ENCODE measurements at places on chromosomes 1 and 21. TPM values are rescaled to one million over a fixed set of nuclear protein-coding genes. Genes with fewer than 3 reads are reported as not detected.
A peak's percentile ranks its signal among the peaks of the same experiment; 100 is the strongest.

The DCST1 gene
- total RNA-seq: not detected

The PLA2G2C gene
- 0.14 TPM for total RNA-seq

The AMY1B gene
- total RNA-seq: not detected

The KCNJ15 gene
- 0.16 TPM for total RNA-seq

The RGSL1 gene
- total RNA-seq: not detected

The COL6A1 gene
- 580 TPM for total RNA-seq

The SH2D1B gene
- total RNA-seq: 0.82 TPM

The SCMH1 gene
- 33.9 TPM for total RNA-seq

The FMO2 gene
- total RNA-seq: 4.9 TPM

The COL24A1 gene
- total RNA-seq: 1.1 TPM

The AADACL4 gene
- not detected for total RNA-seq

The ADAM30 gene
- not detected for total RNA-seq

The OR6K3 gene
- total RNA-seq: not detected

The OR2T2 gene
- total RNA-seq: not detected

The PTGS2 gene
- total RNA-seq: 5.9 TPM

- no peak for DNase-seq
Measured at GRCh38 chr1:174892016-174892415, 107.7 kb upstream of the CACYBP start.

GRCh38 chr1:30229557-30229956 is 493.8 kb downstream of the MATN1 start:
- no peak for DNase-seq

DNA sequence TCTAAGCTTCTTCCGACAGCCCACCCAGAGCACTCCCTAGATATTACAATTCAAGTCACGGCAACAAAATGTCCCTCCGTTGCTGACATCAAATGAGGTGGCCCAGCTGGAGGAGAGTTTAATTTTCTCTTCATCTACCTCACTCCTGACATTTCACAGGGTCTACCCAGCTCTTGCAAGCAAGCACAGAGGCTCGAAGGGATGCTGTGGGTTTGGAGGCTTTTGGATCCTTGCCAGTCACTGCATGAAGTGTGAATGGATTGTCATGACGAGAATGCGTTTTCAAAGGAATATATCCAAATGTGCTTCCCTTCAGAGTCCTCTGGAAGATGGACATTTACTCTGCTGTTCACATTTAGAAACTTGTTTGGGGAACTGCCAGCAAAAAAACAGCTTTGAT is 33.5 kb downstream of the CAPN8 start:
- DNase-seq: no peak

DNA sequence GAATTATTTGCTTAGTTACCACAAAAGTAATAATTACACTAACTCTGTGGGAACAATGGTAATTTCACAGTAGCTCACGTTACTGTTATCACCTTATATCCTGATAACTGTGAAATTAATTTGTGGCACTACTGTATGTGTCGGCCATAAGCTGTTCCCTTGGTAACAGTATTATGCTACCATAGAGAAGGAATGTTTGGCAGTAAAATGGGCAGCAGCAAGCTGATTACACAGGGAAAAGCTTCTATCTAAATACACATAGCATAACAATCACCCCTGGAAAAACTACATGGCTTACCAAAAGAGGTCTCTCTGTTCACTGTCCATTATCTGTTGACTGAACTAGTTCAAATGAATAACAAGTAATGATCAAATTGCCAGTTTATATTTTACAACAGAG is 124.1 kb downstream of the DPYD start:
- no peak for DNase-seq

GRCh38 chr21:36429947-36430546 is 44.9 kb downstream of the CHAF1B start:
- DNase-seq: peak; percentile 43

- no peak for DNase-seq
Measured at GRCh38 chr1:204314171-204314892, 45.4 kb downstream of the PLEKHA6 start.

GRCh38 chr1:221363039-221363438 is 378.9 kb downstream of the DUSP10 start:
- DNase-seq: no peak

GRCh38 chr1:1196431-1197187 is 9.8 kb downstream of the TNFRSF18 start:
- no peak for DNase-seq

DNA sequence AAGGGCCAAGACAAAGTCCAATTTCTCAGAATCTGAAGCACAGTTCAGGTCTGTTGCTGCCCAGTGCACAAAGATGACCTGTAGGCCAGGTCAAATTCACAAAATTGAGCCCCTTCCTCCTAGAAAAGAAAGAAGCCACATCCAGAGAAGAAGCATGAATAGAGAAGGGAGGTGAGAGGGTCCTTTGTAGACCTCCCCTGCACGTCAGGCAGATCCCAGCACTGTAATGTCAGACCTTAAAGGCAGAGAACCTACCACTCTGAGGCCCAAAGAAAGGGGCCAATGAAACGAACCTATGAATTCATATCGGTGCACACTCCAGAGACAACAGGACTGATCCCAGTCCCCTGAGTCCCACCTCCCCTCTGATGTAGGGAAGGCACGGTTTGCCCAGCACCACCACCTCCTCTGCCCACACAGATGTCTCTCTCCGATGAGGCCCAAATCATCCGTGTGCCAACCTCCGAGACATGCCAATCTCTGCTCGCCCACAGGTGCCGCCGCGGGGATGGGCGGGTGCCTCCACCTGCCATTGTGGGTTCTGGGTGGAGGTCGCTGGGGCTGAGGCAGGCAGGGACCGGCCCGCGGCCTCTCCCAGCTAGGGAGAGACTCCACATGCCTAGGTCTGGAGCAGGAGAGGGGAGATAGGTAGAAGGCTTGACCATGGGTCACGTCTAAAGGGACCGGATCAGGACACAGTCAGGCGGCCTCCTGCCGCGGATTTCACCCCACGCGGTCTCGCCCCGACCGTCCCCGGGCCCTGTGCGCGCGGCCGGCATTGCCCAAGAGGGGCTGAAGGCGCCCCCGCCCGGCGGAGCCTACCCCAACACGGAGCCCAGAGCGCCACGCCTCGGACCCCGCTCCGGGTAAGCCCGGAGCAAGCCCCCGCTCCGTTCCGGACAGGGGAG is 42.1 kb downstream of the RRAGC start:
- no peak for DNase-seq

DNA sequence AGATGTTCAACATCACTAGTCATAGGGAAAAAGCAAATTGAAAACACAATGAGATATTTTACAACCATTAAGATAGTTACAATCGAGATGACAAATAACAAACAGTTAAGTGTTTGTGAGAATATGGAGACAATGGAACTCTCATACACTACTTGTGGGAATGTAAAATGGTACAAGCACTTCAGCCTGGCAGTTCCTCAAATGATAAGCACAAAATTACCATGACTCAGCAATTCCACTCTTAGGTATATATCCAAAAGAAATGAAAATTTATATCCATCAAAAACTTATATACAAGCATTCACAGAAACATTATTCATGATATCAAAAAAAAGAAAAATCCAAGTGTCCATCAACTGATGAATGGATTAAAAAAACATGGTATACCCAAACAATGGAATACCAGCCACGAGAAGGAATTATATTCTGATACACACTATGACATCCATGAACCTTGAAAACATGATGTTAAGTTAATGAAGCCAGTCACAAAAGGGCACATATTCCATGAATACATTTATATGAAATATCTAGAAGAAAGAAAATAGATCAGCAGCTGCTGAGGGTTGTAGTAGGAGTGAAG is 76.4 kb downstream of the EVI5 start:
- DNase-seq: no peak

DNA sequence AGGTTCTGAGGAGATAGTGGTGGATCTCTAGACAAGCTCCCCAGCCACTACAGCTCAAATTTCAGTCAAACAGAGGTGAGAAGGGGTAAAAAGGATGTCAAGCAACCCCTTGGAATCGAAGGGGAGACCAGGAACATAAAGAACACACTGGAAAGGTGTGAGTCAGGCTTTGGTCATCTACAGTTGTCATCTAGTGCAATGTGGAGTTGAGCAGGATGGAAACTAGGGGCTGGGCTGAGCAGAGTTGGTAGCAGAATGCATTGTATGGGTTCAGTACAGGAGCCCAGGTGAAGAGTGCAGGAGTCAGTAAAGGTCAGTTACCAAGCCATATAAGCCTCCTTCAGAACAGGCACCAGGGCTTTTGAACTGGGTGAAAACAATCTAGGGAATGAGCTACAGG is 52.7 kb upstream of the VAV3 start:
- no peak for DNase-seq

GRCh38 chr21:33657124-33657820 is 15.0 kb downstream of the ITSN1 start:
- peak; percentile 20 for DNase-seq

DNA sequence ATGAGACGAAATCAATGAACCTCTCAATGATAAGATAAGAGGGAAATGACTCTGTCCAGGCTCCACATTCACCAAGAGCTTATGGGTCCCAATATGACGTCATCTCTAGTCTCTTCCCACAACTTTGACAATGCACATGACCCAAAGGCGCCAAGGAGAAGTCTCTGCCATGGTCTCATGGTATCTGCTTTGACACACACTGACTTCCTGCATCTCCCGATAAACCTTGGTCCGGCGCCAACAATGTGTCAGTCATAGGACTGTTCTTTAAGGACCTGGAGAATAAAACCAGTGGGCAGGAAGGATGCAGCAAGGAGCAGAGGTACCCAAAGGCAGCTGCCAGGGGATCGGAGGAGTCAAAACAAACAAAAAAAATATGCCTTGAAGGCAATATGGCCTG is 46.9 kb upstream of the TMEM51 start:
- DNase-seq: peak; percentile 37

- DNase-seq: no peak
Measured at GRCh38 chr1:67285780-67286488, 21.7 kb upstream of the IL12RB2 start.

- peak; percentile 57 for DNase-seq
Measured at GRCh38 chr1:33180911-33181890, 642 bp downstream of the TRIM62 start.

- peak; percentile 47 for DNase-seq
Measured at GRCh38 chr1:116817582-116818064, 63.4 kb downstream of the CD2 start.
